ENCODE measurements at places on chromosomes 5 and 9. TPM values are rescaled to one million over a fixed set of nuclear protein-coding genes. Genes with fewer than 3 reads are reported as not detected.

LTC4S gene
- total RNA-seq, result 3.8 TPM

GBA2 gene
- 137 TPM for total RNA-seq

SNCB gene
- total RNA-seq, result not detected

PRRT1B gene
- total RNA-seq, result not detected

HTR4 gene
- total RNA-seq, result not detected

ST8SIA4 gene
- 42.6 TPM for total RNA-seq

IZUMO3 gene
- not detected for total RNA-seq

SLC6A18 gene
- not detected for total RNA-seq

TUSC1 gene
- 0.29 TPM for total RNA-seq

MEIKIN gene
- total RNA-seq, result 0.75 TPM

LCN6 gene
- total RNA-seq, result not detected

LRRC26 gene
- not detected for total RNA-seq

PJA2 gene
- 90.4 TPM for total RNA-seq

DNA sequence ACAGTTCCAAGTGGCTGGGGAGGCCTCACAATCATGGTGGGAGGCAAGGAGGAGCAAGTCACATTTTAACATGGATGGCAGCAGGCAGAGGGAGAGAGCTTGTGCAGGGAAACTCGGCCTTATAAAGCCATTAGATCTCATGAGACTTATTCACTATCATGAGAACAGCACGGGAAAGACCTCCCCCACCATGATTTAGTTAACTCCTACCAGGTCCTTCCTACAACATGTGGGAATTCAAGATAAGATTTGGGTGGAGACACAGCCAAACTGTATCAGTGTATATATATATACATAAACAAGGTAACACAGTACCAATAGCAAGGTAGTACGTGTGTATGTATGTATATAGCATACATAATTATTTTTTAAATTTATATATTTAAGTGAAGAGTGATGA, 50.9 kb downstream of the NFX1 start:
- DNase-seq, result no peak

DNA sequence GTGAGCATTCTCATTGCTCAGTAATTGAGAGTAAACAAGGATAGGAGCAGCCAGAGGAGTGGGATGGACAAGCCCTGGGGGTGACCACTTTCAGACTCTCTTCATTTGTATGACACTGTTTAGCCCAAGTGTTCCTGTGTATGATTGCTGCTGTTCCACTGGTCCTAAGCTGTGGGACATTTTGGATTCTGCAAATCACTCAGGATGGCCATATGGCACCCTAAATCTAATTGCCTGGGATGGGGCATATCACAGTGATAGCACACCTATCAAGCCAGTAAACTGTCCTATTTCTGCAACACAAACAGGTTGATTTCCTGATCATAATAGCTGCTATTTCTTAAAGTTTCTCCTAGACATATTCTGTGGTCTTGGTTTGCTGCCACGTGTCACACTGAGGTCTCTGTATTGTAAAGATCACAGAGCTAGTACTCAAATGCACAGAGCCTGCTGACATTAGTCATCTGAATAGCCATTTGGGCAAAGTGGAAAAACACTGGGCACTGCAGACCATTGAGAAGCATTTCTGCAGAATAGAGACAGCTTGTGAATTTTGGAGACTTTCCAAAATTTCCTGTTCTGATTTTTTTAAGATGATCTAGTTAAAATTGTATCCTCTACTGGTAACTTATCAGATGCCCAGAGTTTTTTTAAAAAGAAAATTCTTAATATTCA, 320.2 kb downstream of the RFX3 start:
- DNase-seq, result no peak

GRCh38 chr9:135500071-135500524, 384 bp upstream of the MRPS2 start:
- no peak for DNase-seq

- DNase-seq, result no peak
Observed at GRCh38 chr9:72814083-72814597, 138.7 kb downstream of the ALDH1A1 start.

GRCh38 chr5:74595143-74595925, 45.2 kb downstream of the ENC1 start:
- DNase-seq, result no peak

GRCh38 chr5:95810305-95811125, 12.0 kb downstream of the GLRX start:
- no peak for DNase-seq

DNA sequence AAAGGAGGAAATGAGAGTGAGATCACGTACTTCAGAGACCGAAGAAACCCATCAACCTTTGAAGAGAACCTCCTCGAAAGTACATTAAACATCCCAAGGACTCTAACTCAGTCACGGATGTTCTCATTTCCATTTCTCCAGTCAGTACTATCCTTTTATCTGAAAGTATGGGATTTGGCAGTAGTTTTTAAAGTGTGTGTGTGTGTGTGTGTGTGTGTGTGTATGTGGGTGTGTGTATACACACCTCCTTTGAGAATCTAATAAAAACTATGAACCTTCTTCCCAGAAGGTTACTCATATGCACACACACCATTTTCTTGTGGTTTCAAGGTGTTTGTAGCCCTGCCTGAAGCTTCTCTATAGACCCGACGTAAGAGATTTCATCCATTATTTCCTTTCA, 53.9 kb downstream of the PRDM6 start:
- no peak for DNase-seq

DNA sequence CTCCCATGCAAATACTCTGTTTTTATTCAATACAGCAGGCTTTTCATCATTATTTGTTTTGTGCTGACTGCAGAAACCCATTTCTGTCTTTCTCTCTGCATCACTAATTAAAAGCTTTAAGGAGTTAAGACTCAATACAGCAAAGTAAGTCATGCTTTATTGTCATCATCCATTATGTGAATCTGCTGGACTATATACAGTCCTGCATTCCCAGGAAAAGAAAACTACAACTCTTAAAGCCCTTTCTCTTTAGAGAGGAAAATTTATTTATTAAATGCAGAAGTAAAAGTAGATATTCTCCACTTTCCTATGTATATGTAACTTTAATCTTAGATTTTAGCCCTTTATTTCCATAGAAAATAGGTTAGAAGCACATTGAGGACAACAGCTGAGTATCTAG, 706.6 kb upstream of the RGMB start:
- DNase-seq, result no peak

DNA sequence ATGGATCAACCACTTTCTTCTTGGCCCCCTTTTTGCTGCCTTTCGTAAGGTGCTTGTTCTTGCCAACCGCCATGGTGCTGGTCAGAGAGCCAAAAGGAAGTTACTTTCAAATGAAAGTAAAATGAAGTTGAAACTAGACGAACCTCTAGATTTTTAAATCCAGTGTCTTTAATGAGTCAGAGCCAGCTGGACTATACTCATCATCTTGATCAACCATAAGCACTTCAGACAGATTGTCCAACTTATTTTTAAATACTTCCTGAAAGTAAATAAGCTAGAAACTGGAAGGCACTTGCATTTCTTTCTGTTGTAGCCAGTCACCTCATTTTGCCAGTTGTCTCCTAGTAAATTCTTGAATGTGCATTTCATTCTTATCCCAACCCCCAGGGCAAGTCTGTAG, 48.9 kb downstream of the JMY start:
- no peak for DNase-seq

DNA sequence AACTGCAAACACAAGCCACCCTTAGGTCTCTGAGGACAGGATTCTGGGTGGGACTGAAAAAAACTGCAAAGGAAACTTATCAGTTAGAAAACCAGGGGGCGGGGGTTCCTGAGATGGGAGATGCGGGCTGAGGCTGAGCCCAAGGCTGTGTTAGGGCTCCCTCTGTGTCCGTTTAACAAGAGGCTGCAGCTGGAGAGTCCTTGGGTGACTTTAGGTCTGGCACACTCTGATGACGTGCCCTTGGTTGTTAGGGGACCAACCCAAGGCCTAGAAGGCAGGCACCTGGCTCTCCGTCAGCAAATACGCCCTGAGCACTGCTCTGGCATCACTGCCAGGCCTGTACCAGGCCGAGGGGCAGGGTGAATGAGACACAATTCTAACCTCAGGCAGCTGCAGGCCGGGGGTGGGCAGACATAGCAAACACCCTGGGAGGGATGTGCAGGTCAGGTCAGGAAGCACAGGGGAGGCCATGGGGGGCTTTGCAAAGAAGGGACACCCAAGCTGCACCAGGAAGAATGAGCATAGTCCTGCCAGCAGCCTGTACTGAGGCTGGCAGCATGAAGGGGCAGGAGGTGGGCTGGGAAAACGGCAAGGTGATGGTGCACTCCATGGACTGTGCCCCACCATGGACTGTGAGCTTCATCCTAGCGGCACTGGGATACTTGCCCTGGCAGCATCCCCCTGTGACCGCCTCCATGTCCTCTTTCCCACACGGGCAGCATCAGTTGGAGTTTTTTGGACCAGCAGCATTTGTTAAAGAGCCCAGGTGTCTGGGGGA, 137.9 kb downstream of the GABBR2 start:
- DNase-seq, result no peak

GRCh38 chr9:113899205-113899604, 23.1 kb downstream of the ZNF618 start:
- DNase-seq, result no peak

- no peak for DNase-seq
Observed at GRCh38 chr5:178196986-178197385, 7.3 kb upstream of the HNRNPAB start.

DNA sequence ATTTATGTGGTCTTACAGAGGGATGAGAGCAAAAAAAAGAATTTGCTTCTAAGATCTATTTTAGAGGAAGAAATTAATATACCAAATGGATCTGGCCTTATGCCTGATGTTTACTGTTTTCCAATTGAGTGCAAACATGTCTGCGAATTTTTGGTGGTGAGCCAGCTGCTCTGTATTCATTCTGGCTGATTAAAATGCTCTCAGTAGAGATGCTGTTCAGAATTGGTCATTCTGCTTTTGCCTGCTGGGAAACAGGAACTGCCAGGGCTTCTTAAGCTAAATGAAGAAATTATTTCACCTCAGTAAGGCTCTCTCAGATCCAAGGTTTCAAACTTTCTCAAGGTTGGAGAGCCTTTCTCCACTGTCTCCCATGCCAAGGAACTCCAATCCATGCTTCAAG, 132.0 kb upstream of the SV2C start:
- no peak for DNase-seq

DNA sequence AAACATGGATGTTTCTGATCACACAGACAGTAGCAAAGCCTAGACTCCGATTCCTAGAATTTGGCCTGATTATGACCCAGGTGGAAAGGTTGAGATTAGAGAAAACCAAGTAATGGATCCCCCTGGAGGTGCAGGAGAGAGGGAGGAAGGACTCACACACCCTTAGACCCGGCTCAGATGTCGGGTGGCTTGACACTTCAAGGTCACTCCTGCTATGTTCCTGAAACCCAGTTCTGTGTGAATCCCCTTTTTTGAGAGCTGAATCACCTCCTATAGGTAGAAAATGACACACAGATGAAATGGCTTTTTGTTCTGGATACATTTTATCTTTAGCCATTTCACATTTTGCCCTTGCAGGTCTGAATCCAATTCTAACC, 192.8 kb downstream of the ARRDC3 start:
- DNase-seq, result no peak

DNA sequence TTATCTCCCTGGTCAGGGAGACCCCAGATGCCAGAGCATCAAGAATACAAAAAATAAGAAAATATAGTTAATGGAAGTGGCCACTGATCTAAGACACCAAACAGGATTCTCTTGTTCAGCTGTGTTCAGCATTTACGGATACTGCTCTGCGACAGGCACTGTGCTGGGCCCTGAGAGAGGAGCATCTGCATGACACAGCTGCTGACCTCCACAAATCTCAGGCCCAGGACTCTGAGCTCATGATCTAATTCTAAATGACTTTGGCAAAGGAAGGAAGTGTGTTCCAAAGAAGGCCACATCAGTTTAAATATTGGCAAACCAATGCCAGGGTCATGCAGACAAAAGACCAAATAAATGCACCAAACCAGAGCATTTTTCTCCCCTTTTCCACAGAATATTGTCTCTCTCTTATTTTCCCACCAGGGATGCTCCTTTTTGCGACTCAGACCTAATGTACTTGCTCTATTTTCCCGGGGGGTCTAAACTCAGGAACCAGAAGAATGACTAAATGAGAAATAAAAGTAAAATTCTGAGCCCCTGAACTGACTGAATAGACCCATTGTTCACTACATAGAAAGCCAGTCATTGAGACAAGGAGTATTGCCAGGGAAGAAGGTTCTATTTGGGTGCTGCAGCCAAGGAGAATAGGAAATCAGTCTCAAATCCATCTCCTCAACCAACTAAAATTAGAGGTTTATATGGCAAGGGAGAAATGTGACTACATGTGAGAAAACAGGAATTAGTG, 1.4 kb upstream of the AGGF1 start:
- DNase-seq, result no peak

DNA sequence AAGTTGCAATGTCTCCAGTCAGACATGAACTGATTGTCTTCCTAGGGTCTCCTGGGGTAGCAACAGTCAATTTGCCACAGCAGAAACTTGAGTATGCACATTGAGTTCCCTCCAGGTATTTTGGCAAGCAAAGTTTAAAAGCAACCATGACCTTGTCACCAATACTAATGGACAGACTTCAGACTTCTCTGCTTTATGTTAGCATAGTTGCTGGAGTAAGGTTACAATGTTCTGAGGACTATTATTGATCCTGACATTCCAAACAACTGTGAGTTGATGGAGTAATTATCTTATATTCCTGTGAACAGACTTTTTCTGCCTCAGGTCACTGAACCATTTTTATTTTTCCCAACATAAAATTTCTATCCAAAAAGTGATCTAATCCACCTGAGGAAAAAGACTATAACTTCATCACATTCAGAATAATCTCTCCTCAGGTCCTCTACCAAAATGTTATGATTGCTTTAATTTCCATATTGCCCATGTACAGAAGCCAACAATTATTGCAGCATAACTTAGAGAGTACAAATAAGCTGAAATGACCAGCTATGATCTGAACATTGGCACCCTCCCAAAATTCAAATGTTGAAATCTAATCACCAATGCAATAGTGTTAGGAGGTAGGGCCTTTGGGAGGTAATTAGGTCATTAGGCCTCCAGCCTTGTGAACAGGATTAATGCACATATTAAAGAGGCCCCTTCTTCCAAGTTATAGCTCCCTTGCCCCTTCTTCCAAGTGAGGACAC, 228.3 kb downstream of the PDE4D start:
- DNase-seq, result no peak

DNA sequence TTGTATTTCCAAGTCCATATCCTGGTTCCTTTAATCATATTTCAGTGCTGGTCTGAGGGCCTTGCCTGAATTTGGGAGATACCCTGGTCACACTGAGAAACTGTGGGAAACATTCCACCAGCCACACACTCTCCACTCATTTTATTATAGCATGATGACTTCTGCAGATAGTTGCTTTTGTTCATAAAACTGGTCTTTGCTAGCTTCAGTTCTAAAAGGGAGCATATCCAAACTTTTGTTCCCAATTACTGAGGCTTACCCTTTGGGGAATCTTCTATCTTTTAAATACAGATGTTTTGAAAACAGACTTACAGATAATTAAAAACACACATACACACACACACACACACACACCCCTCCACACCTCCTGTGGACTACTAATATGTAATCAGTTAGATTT, 21.0 kb downstream of the DMGDH start:
- DNase-seq, result no peak

DNA sequence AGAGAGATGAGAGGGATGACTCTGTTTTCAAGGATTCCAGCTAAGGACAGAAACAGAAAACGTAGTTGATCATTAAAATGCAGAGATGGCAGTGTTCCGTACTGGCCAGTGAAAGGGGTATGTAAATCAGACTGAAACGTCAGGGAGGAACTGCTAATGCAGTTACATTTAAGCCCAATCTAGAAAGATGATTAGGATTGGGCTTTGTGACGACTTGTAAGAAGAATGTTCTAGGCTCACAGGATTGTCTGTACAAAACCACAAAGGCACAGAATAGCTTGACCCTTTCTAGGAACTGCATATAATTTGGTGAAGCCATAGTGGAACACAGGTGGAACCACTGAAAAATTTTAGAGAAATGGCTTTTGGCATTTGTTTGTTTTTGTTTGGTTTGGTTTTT, 55.6 kb upstream of the TESK1 start:
- DNase-seq, result no peak

Data from B cell (primary cell).